ENCODE measurements at places on chromosomes 2 and 18. TPM values are rescaled to one million over a fixed set of nuclear protein-coding genes. Genes with fewer than 3 reads are reported as not detected.

The FBXO41 gene
- polyA plus RNA-seq, result 0.45 TPM

The C1QL2 gene
- polyA plus RNA-seq, result not detected

The IL1R1 gene
- 20.6 TPM for polyA plus RNA-seq

The C2orf74 gene
- polyA plus RNA-seq, result 11.4 TPM

The ZNF512 gene
- polyA plus RNA-seq, result 5.4 TPM

The SMAD4 gene
- 28.3 TPM for polyA plus RNA-seq

The SPDYA gene
- polyA plus RNA-seq, result not detected

The MRO gene
- 0.61 TPM for polyA plus RNA-seq

The REG1B gene
- polyA plus RNA-seq, result 7.2 TPM

The CD207 gene
- polyA plus RNA-seq, result 0.67 TPM

The TTR gene
- polyA plus RNA-seq, result 223 TPM

The RESP18 gene
- not detected for polyA plus RNA-seq

The GKN2 gene
- 0.41 TPM for polyA plus RNA-seq

The SGO2 gene
- 0.82 TPM for polyA plus RNA-seq

The ANKRD62 gene
- 0.18 TPM for polyA plus RNA-seq

The FBXO36 gene
- polyA plus RNA-seq, result 1.6 TPM

The CCDC68 gene
- 8.1 TPM for polyA plus RNA-seq

The PPP4R1 gene
- 18.0 TPM for polyA plus RNA-seq

The CCL20 gene
- 0.40 TPM for polyA plus RNA-seq

The NEUROD1 gene
- polyA plus RNA-seq, result 4.5 TPM

The PTMA gene
- polyA plus RNA-seq, result 1,342 TPM

The POLE4 gene
- 18.6 TPM for polyA plus RNA-seq

The CHRNG gene
- polyA plus RNA-seq, result not detected

The PROM2 gene
- polyA plus RNA-seq, result 2.0 TPM

The TMEM198 gene
- polyA plus RNA-seq, result 9.5 TPM

The HEATR5B gene
- polyA plus RNA-seq, result 7.9 TPM

The MGAT4A gene
- polyA plus RNA-seq, result 16.6 TPM

The NPAS2 gene
- polyA plus RNA-seq, result 12.8 TPM

The CNNM3 gene
- 17.9 TPM for polyA plus RNA-seq

The CRYBA2 gene
- polyA plus RNA-seq, result not detected

The COL4A3 gene
- 0.56 TPM for polyA plus RNA-seq

The LONRF2 gene
- 1.3 TPM for polyA plus RNA-seq

The OR6B2 gene
- polyA plus RNA-seq, result not detected

The WNT6 gene
- 1.1 TPM for polyA plus RNA-seq

The NPHP1 gene
- 1.9 TPM for polyA plus RNA-seq

The PAIP2B gene
- polyA plus RNA-seq, result 2.7 TPM

The STPG4 gene
- polyA plus RNA-seq, result not detected

The SERPINB12 gene
- polyA plus RNA-seq, result not detected

The DTNA gene
- 21.1 TPM for polyA plus RNA-seq

The DYNAP gene
- not detected for polyA plus RNA-seq

The RAX gene
- polyA plus RNA-seq, result not detected

The HOXD3 gene
- 0.22 TPM for polyA plus RNA-seq

The ASB18 gene
- polyA plus RNA-seq, result not detected

The ITGA6 gene
- polyA plus RNA-seq, result 10.7 TPM

The IL1F10 gene
- polyA plus RNA-seq, result not detected

The UPP2 gene
- polyA plus RNA-seq, result 0.22 TPM

The ABCG5 gene
- polyA plus RNA-seq, result 0.03 TPM

The TRIB2 gene
- polyA plus RNA-seq, result 13.0 TPM

The TP53I3 gene
- 14.6 TPM for polyA plus RNA-seq

The GALNT1 gene
- 29.0 TPM for polyA plus RNA-seq

All from adipose tissue (tissue), 3 donors.